ENCODE measurements at places on chromosomes 4 and X. TPM values are rescaled to one million over a fixed set of nuclear protein-coding genes. Genes with fewer than 3 reads are reported as not detected.

GAGE1 gene
- not detected for total RNA-seq

CENPVL2 gene
- 1.7 TPM for total RNA-seq

MSANTD1 gene
- 5.9 TPM for total RNA-seq

CDS1 gene
- 9.4 TPM for total RNA-seq

FGFR3 gene
- 14.7 TPM for total RNA-seq

RNF113A gene
- total RNA-seq: 13.7 TPM

TBC1D8B gene
- 0.78 TPM for total RNA-seq

USP17L20 gene
- total RNA-seq: not detected

BEND4 gene
- 11.5 TPM for total RNA-seq

TASL gene
- 1.4 TPM for total RNA-seq

EDA gene
- 5.5 TPM for total RNA-seq

NCAPG gene
- total RNA-seq: 6.4 TPM

TBX22 gene
- not detected for total RNA-seq

NAA11 gene
- not detected for total RNA-seq

Data from occipital lobe (tissue), 3 donors.